Osteoblast (primary cell): ENCODE measurements at places on chromosomes 3 and 15. TPM values are rescaled to one million over a fixed set of nuclear protein-coding genes. Genes with fewer than 3 reads are reported as not detected.

DNA sequence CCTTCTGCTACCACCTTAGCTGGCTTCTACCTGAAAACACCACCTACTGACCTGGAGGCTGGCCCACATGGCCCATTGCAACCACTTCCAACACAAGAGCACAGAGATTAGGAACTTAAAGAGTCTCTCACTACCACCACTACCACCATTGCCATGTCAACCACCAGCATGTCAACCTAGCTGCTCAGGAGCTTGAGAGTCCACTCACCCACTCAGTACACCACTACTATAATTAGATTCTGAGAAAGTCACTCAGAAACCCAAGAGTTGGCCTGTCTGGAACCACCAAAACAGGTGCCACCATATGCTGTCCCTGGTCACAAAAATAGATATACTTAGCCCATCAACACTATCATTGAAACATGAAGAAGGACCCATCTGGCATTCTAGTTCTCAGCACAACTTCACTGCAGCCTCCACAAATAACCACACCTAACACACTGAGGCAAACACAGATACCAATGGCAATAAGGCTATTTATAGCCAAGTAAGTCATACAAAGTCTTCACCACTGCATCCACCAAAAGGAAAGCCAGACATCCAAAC is 806.7 kb upstream of the EPHA6 start:
- DNase-seq, result no peak

GRCh38 chr3:37543666-37544065 is 318.0 kb upstream of the CTDSPL start:
- no peak for DNase-seq

DNA sequence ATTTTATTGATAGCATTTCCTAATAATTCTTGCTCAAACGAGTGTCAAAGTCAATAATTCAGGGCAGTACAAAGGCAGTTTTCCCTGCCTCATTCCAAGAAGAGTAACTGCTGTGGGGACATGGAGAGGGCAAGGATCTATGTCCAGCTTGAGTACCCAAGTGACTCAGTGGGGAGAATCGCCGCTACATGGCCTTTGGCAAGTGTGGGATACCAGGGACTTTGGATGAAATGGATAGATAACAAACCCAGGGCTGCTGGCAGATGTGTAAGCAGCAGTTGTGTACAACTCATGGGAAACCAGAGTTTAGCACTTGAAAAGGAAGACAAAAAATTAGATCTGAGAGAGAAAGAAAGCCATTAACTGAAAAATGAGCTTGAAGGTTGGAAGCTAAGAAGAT is 122.2 kb upstream of the TRIM42 start:
- no peak for DNase-seq

DNA sequence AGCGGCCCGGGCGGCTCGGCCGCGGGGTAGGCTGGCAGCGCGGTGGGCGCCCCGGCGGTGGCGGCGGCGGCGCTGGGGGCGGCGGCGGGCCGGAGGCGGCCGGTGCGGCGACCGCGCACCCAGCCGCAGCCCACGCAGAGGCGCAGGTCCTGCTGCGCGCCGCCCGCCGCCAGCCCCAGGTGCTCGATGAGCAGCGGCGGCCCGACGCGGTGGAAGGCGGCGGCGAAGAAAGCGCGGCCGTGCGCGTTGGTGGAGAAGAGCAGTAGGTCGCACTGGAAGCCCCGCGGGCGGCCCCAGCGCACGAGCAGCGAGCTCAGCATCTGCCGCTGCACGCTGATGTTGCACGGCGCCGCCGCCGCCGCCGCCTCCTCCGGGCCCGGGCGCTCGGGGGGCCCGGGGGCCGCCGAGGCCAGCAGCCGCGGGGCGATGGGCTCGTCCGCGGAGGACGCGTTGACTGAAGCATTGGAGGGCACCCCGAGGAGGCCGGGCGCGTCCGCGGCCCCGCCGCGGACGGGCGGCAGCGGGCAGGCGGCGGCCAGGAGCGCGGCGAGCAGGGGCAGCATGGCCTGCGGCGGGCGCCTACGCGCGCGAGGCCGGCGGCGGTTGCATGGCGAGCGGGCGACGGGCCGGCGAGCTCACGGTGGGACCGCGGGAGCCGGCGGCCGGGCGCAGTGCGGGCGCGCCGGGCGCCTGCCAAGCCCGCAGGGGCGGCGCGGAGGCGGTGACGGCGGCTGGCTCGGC is 452 bp downstream of the TMEM158 start:
- DNase-seq, result peak; percentile 86

DNA sequence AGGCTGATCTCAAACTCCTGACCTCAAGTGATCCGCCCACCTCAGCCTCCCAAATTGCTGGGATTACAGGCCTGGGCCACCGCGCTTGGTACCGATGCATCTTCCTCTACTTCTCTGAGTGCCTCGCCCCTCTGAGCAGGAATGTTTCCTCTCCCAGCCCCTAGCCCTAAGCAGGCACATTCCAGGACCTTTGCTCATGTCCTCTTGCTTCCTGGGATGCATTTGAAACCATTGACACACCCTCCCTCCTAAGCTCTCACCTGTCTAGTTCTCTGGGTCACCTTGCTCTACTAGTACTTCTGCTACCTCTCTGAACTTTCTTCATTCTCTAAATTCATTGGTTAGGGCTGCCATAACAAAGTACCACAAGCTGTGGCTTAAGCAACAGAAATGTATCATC is 17.9 kb upstream of the UACA start:
- DNase-seq, result no peak

- DNase-seq, result no peak
Measured at GRCh38 chr3:194103505-194103904, 32.4 kb upstream of the HES1 start.

- no peak for DNase-seq
Measured at GRCh38 chr15:72503147-72503546, 29.0 kb downstream of the ARIH1 start.

GRCh38 chr3:156299569-156299968 is 179.2 kb downstream of the KCNAB1 start:
- no peak for DNase-seq

- DNase-seq, result no peak
Measured at GRCh38 chr3:113079218-113079961, 88.6 kb downstream of the GTPBP8 start.

GPR15 gene
- total RNA-seq, result not detected in 2 replicates

SMCO1 gene
- not detected in 2 replicates for total RNA-seq

MESP1 gene
- under 0.01 TPM in 2 replicates for total RNA-seq
